ENCODE measurements at places on chromosomes 5 and 9.

- no peak for DNase-seq
Observed at GRCh38 chr5:862367-863243, 11.8 kb upstream of the ZDHHC11 start.

- no peak for DNase-seq
Observed at GRCh38 chr5:17182981-17183380, 34.5 kb upstream of the BASP1 start.

- DNase-seq: no peak
Observed at GRCh38 chr5:163995206-163995605, 489.8 kb downstream of the MAT2B start.

GRCh38 chr9:101139082-101139481 lies 110.6 kb downstream of the PLPPR1 start:
- no peak for DNase-seq

DNA sequence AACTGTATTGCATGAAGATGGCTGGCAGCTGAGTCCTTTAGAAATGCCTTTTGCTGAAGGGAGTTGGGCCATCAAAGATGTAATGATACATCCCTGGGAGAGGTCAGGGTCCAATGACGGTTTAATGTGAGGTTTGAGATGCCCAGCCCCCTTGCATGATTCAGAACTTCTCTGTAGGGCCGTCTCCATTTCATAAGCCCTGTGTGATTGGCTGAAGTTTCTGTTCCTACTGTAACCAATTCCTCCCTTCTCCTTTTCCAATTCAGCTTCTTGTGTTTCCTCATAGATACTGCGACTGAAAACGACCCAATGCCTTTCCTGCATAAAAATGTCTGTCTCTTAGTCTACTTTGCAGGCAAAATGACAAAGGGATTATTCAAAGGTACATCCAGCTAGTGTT lies 47.9 kb upstream of the ST8SIA4 start:
- no peak for DNase-seq

DNA sequence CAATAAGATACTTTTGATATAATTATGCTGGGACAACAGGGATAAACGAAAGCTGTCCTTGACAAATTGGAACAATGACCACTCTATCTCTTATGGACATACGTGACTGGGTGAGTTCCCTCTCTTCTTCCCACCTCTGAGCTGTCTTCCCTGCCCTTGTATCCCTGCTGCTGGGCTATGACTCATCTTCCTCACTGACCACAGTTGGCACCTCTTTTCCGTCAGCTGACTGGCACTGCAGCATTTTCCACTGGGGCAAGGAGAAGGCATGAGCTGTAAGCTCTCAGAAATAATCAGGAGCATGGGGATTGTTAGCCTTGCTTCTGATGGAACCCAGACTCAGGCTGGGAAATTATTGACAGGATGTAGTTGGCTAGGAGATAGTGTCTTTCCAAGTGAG lies 48.7 kb downstream of the PCSK1 start:
- peak; percentile 62 for DNase-seq

DNA sequence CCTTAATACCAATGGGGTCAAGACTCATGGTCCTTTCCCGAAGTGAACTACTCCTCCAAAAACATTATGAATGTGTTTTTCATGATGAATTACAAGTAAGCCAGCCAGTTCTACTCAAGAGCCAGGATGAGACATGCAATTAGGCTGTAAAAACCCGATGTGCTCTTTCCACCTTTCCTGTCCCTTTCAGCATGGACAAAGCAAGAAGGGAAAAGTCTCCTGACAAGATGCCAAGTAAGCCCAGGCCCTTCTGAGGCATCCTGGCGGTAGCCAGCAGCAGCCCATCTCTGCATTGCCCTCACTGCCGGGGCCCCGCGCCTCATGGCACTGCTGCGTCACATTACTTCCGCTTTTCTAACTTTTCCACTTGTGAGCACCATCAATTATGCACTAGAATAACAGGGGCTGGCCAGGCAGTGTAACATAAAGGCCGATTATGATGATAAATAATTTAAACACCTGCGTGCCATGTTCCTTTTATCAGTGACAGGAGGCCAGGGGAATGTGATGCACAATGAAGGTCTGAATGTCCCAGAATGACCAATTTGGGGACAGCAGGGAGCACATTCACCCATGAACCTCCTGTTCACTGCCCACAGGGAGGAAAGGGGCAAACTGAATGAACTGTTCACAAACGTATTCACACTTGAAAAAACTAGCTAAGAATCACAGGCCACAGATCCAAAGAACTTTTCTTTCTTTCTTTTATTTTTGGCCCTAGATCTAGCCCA lies 37.4 kb downstream of the EFNA5 start:
- no peak for DNase-seq

GRCh38 chr5:56517011-56517416 lies 283.9 kb upstream of the ANKRD55 start:
- no peak for DNase-seq

- no peak for DNase-seq
Observed at GRCh38 chr5:118015511-118015910, 972.8 kb downstream of the DTWD2 start.

- DNase-seq: no peak
Observed at GRCh38 chr9:87886933-87887505, 4.3 kb downstream of the SPATA31E1 start.

GRCh38 chr5:42912184-42912798 lies 100.6 kb upstream of the SELENOP start:
- no peak for DNase-seq
